NCI-H774 (cell line): ENCODE measurements at places on chromosomes 1 and 21.

DNA sequence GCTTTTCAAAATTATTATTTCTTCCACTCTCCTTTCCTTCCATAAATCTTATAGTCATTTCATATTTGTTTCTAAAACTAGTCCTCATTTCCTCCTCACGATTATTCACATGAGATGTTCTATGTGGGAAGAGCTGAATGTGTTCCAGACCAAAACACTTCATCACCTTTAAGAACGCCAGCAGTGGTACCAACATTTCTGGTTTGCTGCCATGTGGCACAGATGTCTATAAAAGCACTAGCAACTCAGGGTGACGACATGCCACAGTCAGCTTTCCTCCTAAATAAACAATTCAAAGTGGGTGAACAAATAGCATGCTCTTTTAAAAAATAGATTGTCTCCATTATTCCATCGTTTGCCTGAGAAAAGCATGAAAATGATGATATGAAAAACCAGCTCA lies 1217.8 kb upstream of the ADGRL2 start:
- DNase-seq: peak; percentile 2

DNA sequence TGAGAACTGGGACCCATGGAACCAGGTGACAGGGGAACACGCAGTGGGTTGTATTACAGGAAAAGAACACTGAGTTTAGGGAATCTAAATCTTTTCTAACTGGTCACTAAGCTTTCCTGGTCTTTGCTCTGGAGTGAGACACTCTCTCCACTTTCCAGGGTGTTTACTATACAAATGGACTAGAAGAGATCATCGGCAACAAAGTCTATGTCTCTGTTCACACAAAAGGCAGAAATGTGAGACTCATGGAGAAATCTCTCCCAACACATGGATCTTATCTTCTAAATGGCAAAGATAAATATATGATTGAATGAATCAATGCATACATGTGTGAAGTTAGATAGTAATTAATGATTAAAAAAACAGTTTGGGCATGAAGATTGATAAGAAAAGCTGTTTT lies 101.6 kb upstream of the DPT start:
- DNase-seq: no peak

- DNase-seq: no peak
These were observed 85.5 kb downstream of the SYT2 start for GRCh38 chr1:202624781-202625108.

DNA sequence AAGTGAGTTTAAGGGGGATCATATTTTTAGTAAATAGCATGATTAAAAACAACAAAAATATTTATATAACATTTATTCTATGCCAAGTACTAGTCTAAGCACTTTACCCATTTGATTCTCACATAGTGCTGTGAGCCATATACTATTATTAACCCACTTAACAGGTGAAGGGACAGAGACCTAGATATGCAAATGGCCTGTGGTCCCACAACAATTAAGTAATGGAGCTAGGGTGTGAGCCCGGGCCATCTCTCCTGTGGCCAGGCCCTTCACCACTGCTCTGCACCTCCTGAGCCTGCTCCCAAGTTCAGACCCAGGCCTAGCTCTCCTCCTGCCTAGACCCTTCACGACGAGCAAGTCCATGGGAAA lies 537 bp downstream of the ASCL5 start:
- no peak for DNase-seq

DNA sequence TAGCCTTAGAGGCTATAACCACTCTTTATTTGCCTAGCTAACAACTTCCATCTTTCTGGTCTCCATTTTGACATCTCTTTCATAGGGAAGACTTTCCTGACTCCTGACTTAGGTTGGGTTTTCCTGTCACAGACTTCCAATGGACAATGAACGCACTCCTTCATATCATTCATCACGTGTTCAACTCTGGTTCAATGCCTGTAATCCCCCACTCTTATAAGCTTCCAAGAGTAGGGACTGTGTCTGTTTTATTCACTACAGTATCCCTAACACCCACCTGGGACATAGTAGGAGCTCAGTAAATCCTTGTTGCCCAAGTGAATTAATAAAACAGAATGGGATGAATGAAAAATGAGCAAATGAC lies 4.6 kb downstream of the SLAMF1 start:
- no peak for DNase-seq

DNA sequence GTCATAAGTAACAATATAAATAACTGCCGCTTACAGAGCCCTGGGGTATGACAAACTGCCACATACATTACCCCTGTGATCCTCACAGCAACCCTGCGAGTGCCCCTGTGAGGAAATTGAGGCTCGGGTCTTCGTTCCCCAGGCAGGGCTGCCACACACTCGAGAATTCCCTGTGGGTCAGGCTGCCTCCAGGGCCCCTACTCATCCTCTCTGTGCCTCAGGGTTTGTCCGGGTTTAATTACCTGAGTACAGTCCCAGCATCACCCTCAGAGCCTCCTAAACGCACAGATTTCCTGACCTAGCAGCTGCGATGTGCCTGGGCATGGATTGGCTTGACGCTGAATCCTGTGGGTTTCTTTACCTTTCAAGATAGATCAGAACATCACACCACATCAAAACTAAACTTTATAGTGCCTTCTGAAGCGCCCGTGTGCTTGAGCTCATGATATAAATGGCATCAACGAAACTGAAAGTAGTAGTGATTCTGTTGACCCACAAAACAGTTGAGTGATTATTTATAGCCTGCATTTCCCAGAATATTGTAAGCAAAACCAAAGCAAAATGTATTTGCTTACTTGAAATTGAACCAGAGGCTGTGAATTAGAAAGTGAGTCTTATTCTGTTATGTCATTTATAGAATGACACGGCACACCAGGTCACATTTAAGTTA lies 14.0 kb downstream of the SLC37A1 start:
- DNase-seq: no peak

- DNase-seq: no peak
These were observed 219.3 kb upstream of the FGGY start for GRCh38 chr1:59077466-59078069.

DNA sequence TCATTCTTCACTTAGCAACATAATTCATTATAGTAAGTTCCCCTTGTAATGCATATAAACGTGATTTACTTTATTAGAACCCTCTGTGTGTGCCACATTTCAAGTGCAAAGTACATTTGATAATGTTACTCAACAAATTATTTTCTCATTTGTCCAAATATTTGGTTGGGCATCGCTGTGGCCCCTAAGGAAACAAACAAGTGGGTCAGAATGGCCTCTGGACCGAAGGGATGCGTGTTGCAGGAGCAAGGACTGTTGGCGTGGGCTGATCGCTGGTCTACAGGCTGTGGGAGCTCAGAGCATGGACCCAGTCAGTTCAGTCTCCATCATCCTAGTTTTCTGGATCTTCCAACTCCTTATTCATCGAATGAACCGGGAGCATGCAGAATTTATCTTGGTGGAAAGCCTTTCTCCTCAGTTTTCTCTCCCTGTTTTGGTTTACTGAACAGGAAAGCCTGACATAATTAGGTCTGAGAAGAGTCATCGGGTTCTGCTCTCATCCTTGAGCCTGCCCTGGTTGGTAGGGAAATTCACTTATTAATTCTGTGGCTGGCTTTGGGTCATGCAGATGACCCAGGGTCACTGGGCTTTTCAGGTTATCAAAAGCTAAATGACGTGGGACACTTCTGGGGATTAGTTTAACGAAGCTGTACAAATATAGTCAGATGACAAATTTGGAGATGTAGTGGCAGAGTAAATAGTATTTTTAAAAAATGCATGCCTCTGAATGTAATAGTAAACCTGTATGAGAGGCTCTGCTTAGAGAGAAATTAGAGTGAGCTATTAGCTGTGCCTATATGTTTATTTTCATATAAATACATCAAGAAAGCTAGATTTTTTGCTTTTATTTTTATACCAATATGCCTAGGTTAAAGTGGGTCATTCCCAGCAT lies 200.2 kb downstream of the SDCCAG8 start:
- DNase-seq: peak; percentile 85
